ENCODE measurements at places on chromosomes 2 and 18.
A peak's percentile ranks its signal among the peaks of the same experiment; 100 is the strongest.

DNA sequence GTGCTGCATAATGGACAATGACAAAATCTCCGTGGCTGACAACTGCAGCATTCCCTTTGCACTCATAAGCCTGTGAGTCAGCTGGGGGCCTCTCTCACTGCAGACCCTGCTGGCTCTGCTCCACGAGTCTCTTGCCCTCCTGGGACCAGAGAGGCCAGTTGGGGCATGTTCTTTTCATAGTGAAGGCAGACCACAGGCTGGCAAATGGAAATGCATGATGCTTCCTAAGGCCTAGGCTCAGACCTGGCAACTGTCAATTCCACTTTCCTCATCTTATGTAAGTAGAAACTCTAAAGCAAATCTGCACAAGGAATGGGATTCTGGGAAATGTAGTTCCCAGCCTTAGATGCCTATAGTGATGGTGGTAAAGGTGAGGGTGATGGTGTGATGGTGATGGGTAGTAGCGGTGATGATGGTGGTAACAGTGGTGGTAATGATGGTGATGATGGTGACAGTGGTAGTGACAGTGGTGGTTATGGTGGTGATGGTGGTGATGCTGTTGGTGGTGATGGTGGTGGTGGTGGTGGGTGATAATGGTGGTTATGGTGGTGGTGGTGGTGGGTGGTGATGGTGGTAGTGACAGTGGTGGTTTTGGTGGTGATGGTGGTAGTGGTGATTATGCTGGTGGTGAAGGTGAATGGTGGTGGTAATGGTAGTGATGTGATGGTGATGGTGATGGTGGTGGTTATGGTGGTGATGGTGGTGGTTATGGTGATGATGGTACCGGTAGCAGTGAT lies 185.8 kb upstream of the ARL4C start:
- no peak for DNase-seq

DNA sequence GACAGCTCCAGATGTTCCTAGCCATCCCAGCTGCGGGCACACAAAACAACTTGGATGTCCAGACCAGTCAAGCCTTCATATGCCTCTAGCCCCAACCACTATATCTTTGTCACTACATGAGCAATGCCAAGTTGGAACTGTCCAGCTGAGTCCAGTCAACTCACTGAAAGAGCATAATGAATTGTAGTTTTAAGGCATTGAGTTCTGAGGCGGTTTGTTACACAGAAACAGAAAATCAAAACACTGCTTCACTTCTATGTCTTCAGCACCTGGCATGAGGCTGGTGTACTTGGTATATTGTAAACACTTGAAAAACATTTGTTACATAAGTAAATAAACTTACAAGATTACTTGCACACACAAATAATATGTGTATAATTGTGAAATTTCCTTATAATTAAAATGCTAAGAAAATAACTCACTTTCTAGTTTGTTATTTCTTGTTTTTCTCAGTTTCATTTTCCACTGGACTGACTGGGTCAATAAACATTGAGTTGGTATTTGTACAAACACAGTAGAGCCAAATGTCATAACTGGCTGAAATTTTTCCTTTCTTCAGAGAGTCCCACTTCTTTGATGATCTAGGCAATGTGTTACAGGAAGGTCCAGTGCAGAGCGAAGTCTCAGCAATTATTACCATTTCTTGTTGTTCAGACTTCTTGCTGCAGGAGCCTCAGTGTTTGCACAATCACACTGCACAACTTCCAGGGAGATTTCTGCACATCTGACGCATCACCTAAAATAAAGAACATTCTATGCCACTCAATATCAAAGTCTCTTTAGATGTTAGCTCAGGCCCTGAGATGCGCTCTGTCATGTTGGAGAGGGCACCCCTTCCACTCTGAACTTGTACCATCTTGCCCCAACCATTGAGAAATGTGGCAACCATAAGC lies 38.2 kb upstream of the DPP4 start:
- DNase-seq: no peak

DNA sequence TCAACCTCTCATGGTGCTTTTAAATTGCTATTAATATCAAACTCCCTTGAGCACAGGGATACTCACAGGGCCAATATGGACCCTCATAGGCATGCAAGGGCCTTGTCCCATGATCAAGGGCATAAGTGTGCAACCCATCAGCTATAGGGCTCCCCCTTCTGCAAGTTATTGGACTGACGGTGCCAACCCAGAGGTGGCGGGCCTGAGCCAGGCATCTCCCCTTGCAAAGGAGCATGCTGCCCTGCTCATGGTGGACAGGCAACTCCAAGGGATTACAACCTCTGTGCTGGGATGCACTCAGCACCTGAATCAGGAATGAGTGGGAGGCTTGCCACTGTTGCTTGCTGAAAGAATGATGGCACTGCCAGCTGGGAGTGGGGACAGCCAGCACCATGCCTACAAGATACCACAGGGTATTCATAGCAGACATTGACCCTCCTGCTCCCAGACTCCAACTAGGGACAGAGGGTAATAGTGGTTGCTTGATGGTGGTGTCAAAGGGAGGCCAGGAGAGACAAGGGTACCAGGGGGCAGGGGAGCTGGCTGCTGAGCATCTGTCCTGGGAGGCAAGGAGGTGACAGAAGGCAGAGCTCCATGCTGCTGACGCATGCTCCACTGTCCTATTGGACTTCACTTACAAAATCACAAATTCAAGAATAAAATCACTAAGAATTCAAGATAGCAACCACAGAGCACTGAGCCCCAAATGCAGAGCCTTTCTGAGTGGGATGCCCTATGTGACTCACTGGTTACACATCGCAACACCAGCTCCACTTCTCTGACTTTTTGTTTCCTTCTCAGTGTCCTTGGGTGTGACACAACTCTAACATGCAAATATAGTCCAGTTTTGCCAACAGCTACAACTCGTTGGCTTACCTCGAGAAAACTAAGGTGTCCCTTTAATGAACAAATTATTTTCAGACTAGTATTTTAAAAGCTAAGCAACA lies 157.1 kb upstream of the CCDC150 start:
- no peak for DNase-seq

GRCh38 chr2:47783486-47784351 lies 774 bp downstream of the MSH6 start:
- DNase-seq: peak; percentile 46

- no peak for DNase-seq
Measured at GRCh38 chr2:24353364-24353763, 7.0 kb downstream of the ITSN2 start.

DNA sequence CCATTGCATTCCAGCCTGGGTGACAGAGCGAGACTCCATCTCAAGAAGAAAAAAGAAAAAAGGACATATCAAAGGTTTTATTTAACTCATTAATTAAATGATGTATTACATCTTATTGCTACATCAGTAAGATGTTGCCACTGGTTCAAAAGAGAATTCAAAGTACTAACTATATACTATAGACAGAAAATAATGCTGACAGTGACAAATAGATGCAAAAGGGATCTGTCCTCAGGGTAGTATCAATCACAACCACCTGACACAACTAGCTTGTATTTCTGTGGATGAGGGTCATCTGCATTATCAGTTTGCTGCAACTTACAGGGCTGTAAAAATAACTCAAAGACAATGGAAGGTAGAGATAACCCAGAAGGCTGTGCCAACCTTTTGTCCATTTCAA lies 16.4 kb upstream of the CREG2 start:
- no peak for DNase-seq

DNA sequence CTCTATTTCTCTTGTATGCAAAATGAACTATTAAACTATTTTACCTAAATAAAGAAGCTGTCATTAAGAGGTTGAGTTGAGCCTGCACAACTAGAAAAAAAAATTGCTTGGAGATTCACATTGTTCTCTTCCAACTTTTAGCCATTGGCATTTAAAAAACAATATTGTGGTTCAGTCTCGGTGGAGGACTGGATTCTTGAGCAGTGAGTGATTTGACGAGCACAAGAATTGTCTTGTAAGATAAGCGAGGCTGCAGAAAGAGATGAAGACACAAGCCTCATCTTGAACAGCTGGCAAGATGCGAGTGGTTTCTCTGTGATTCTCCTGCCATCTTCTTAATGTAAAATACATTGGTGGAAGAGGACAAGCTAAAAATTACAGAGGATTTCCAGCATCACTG lies 67.0 kb downstream of the GALR1 start:
- no peak for DNase-seq
